Muscle of arm (tissue), 14 donors: ENCODE measurements at places on chromosomes 3 and 15.

GRCh38 chr3:15295506-15295905 lies 36.9 kb downstream of the SH3BP5 start:
- peak; percentile 61 for DNase-seq

GRCh38 chr3:48412375-48413001 lies 17.4 kb downstream of the PLXNB1 start:
- DNase-seq = no peak

DNA sequence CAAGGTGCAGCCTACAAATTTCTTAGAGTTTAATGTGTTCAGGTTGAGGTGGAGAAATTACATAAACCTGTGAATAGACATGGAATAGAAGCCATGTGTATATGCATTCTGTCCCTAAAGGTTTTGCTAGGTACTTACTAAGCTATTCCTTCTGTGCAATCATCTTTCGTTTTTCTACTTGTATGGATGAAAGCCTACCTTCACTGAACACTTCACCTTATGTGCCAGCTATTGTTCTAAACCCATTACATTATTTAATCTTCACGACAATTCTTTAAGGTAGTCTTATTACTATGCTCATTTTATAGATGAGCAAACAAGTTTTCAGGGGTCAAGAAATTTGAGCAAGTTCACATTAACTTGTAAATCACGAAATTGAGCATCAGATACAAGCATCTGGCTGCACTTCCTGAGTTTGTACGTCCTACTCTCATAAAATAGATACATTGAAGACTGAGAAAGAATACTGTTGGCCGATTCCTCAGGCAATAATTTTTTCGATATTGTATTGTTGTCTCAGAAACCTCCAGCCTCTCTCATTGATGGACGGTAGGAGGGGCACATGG lies 635 bp upstream of the RCN2 start:
- no peak for DNase-seq

- DNase-seq = no peak
These were observed 44.3 kb upstream of the FLNB start for GRCh38 chr3:57963811-57964346.

DNA sequence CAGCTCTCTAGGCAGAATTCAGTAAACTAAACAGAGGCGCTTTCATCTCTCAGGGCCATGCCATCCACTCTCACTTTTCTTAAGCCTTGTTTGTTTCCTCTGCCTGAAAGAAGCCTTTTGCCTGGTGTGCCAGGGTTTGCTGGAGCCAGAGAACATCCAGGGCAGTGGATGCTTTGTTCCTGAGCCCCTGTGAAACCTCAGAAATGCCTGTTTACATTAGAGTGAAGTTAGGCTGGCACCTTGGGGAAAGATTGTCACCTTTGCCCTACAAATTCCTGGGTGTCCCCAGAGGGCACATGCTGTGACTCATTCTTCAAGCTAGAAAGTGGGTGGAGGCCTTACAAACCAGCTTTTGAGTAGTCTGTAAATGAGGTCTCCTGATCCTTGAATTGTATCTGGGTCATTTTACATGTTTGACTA lies 10.7 kb upstream of the TRAK1 start:
- no peak for DNase-seq

- no peak for DNase-seq
These were observed 230.4 kb downstream of the GABRG3 start for GRCh38 chr15:27201425-27201824.

DNA sequence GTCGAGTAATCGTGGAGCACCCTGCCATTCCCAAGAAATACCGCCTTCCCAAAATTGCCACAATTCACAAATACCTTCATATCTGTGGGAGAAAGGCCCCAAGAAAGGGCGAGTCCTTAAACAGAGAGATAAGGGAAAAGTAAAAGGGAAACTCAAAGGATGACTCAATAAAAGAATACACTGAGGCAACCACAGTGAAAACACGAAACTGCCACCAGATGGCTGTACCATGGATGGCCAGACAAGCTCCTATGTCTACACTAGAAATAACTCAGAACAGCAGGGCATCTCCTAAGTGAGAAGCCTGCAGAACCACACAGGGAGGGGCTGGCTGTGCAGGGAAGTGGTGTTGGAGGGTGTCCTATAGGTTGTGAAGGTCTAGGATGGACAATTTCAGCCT lies 25.0 kb downstream of the SRGAP3 start:
- DNase-seq = no peak

- no peak for DNase-seq
These were observed 7.5 kb downstream of the HDGFL3 start for GRCh38 chr15:83200162-83200561.

- peak; percentile 66 for DNase-seq
These were observed 79.8 kb upstream of the NR2E3 start for GRCh38 chr15:71730277-71731144.

DNA sequence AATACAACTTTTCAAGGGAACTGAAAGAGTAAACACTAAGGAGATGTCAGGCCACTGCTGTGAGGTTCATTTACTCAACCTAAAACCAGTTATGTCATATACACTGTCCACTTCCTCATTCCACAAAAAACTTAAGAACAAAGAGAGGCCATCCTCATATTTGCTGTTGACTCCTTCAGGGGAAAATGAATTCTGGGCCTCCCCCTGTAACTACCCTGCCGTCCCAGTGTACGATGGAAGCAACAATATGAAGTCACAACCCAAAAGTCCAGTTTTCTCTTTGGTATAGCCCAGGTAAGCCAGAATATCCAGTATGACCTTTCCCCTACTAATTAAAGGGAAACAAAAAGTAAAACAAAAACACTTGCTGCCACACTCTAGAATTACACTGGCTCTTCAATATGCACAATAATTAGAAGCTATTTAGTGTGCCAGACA lies 16.2 kb downstream of the CEP152 start:
- DNase-seq = no peak

GRCh38 chr15:94476686-94477085 lies 245.3 kb downstream of the MCTP2 start:
- no peak for DNase-seq

DNA sequence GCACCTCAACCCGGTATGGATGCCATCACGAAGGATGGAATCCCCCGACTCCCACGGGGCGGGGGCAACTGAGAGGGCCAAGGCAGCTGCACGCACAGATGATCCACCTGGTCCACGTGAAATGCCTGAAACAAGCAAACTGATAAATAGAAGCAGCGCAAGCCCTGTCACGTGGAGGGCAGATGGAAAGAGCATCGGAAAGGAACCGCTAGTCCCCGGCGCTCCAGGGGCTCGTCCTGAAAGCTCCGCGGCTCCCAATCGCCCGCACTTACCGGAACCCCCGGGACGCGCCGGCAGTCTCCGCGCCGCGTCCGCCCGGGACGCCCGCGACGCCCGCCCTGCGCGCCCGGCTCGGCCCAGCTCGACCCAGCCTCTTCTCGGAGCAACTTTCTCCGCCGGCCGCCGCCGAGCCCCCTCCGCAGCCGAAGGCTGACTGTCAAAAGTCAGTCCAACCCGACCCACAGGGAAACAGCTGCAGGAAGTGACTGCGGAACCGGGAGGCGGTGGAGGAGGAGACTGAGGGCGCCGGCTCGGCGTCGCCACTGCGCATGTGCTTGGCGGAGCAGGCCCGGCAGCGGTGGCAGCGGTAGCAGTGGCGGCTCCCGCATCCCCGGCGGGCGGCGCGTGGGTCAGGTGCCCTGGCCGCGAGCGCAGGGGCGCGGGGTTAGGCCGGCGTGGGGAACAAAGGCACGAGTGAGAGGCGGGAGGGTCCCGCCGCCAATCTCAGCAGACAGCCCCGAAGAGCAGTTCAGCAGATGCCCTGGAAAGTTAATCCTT lies at the start of gene ZMAT3:
Gene ZMAT3, minus strand, starts transcription at position 487 of the 777 bp plus-strand sequence. CDS start 4,057 bp downstream, outside the sequence.
- DNase-seq = peak; percentile 88

DNA sequence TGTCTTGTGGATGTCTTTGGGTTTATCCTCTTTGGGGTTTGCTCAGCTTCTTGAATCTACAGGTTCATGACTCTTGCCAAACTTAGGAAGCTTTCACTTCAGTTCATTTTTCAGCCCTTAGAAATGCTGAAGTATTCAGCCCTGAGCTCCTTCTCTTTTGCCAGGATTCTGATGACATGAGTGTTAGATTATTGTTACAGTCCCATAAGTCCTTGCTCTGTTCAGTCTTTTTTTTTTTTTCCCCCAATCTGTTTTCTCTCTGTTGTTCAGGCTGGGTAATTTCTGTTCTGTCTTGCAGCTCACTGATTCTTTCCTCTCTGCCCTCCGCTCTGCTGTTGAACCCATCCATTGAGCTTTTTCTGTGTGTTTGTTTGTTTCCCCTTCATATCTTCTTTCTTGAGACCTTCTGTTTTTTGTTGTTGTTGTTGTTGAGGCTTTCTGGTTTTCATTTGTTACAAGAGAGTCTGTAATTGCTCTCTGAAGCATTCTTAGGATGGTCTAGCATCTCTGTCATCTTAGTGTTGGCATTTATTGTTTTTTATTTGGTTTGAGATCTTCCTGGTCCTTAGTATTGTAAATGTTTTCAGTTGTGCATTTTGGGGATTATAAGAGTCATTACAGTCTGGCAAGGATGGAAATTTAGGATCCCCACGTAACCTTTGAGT lies 18.4 kb downstream of the LRCH3 start:
- peak; percentile 43 for DNase-seq

- no peak for DNase-seq
These were observed 90.2 kb downstream of the NTRK3 start for GRCh38 chr15:88166082-88166993.

- no peak for DNase-seq
These were observed 129.3 kb downstream of the SSR3 start for GRCh38 chr3:156425651-156426050.

DNA sequence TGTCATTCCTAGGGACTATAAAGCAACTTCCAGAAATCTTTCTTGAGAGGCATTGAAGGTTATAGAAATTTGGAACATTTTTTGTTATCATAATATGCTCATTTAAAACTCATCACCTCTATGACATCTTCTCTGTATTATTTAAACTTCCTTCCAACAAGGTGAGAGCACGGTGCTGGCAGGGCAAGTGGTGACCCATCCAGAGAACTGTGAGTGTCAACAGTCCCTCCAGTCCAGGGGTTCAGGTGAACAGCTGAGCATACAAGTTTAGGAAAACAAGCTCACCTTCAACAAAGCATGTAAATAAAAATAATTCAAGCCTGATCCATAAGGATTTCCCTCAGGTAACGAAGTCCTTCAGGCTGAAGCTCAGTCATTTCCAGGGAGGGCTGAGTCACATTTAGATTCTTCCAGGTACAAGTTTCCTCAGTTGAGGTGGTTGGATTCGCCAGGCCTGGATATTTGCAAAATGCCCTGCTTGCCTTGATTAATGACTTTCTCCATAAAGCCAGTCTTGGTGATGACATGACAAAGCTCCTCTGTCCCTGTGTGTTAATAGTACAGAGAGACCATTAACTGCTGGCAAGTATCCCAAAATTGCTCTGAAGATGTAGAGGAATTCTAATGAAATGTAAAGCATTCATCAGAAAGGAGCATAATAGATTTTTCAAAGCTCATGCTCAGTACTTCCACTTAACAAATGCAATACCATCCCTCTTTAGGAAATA lies 263.6 kb upstream of the GADL1 start:
- DNase-seq = no peak

GRCh38 chr15:59294574-59295260 lies 78.0 kb downstream of the MYO1E start:
- no peak for DNase-seq

- peak; percentile 43 for DNase-seq
These were observed 1.8 kb downstream of the ARHGEF26 start for GRCh38 chr3:154122912-154123559.

DNA sequence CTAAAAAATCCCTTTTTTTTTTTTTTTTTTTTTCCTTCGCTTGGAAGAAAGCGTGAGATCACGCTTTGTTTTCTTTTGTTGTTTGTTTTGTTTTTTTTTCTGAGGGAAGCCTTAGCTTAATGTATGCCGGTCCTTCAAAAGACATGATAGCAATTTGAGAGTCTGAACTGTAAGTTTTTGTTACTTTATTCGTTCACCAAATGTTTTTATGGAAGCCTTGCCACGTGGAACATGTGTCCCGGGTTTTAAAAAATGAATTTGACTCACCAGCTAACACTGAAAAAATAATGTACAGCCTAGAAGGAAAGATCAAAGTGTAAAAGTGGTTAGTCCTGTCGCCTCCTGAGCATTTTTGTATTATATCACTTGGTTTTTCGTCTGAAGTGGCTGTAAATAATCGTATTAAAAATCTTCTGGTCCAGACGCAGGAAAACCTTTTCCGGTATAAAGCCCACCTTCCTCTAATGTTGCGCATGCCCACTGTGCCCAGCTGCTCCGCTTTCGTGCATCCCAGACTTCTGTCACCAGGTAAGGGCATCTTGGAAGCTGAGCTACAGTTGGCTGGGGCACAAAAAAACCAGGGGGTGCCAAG lies 795 bp upstream of the MYNN start:
- DNase-seq = peak; percentile 90

GRCh38 chr3:87370007-87370406 lies 93.6 kb upstream of the POU1F1 start:
- no peak for DNase-seq

DNA sequence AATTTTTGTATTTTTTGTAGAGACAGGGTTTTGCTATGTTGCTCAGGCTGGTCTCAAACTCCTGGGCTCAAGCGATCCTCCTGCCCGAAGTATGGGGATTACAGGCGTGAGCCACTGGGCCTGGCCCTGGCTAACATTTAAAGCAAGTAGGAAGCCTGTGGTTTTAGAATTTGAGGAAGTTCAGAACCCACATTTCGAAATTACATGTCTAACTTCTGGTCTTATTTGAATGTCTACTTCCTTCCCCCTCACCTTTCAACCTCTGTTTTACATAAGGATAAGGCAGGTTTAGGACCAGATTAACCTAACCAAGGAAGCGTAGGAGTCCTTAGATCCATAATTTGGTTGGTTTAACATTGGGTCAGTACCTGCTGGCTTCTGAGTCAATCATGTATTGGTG lies 120.5 kb upstream of the PROK2 start:
- no peak for DNase-seq

DNA sequence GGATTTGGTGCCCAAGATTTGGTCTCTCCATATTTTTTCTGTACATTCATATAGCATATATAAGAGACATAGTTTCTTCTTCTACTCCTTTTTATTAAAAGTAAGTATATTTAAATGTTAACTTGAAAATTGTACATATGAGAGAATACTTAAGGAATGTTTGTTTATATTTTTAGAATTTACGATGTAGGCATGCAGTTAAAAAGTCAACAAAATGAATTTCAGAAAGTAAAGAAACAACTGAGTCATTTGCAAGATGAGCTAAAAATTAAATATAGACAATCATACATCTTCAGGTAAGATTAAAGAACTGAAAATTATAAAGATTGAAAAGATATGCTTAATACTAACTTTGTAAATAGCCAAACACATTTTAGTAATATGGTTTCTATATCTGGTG lies 94.2 kb downstream of the LEKR1 start:
- no peak for DNase-seq

GRCh38 chr3:44125246-44125645 lies 116.4 kb upstream of the TOPAZ1 start:
- DNase-seq = no peak

GRCh38 chr15:78170848-78171773 lies 21.9 kb downstream of the IDH3A start:
- no peak for DNase-seq

DNA sequence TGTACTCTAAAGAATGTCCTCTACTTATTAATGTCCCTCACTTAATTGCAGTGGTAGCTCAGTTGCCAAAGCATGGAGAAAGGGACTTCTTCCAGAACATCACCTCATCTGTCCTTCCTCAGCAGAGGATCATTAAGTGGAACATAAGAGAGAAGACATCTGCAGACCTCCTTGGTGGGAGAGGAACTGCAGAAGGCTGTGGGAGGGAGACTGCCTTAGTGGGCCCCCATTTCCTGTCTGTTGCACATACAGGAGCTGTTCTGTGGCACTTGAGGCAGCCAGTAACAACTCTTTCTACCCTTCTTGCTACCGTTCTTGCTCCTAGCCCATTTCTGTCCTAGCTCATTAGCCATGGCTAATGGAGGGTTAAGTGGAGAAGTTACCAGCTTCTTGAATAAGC lies 33.6 kb downstream of the HPS3 start:
- DNase-seq = no peak

GRCh38 chr3:139020036-139020867 lies 474 bp downstream of the PRR23B start:
- DNase-seq = no peak
